Stimulated activated CD4-positive, alpha-beta T cell treated with anti-CD3 and anti-CD28 coated beads, Interleukin-12 subunit alpha, Interleukin-12 subunit beta, amount 100 ng/mL, for 24 hours (primary cell): ENCODE measurements at places on chromosomes 5 and 9.

GRCh38 chr5:158858746-158859145, 241.0 kb downstream of the EBF1 start:
- no peak for DNase-seq

DNA sequence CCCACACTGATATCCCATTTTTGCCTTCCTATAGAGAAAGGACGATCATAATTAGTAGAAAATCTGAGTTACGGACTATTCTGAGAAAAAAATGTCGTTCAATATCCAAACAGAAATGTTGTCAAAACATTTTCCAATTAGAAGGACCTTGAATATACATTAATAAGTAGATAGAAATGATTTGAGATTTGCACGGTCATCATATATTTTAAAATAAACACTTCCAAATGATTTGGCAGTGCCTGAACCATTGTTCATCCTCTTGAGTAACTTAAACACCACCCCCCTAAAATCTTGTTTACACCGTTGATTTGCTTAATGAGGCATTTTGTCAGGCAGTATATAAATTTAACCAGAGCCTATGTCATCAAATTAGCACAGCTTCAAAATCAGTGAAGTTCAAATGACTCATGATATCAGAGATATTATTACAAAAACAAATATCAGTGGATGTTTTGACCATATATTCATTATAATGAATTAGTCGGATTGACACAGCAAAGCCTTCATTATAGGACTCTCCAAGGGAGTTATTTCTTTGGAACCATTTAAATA, 105.0 kb downstream of the ACTL7B start:
- no peak for DNase-seq

GRCh38 chr5:79932510-79933504, 58.3 kb downstream of the MTX3 start:
- DNase-seq: no peak

- no peak for DNase-seq
Observed at GRCh38 chr5:58088941-58089340, 370.9 kb downstream of the PLK2 start.

- DNase-seq: no peak
Observed at GRCh38 chr5:107466233-107466769, 204.4 kb downstream of the EFNA5 start.

- peak; percentile 48 for DNase-seq
Observed at GRCh38 chr5:149367249-149367971, 9.6 kb downstream of the PCYOX1L start.

DNA sequence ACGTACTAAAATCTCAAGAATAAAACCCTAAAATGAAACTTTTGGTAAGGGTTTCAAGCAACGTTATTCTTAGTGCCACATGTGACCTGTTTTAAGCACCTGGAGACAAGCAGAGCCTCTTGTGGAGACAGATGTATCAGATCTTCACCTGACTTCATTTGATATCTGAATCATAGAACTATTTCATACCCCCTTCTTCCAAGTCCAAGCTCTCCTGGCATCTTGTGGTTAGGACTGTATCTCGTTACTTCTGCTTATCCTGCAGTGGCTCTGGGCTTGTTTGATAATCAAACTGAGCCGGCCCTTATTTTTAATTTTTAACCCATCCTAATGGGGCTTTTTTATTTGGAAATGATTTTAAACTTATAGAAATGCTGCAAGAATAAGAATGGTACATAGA, 11.1 kb upstream of the FSD1L start:
- DNase-seq: no peak

GRCh38 chr5:72438141-72438540, 69.1 kb downstream of the ZNF366 start:
- no peak for DNase-seq

GRCh38 chr9:134127065-134127580, 8.8 kb upstream of the WDR5 start:
- DNase-seq: no peak

DNA sequence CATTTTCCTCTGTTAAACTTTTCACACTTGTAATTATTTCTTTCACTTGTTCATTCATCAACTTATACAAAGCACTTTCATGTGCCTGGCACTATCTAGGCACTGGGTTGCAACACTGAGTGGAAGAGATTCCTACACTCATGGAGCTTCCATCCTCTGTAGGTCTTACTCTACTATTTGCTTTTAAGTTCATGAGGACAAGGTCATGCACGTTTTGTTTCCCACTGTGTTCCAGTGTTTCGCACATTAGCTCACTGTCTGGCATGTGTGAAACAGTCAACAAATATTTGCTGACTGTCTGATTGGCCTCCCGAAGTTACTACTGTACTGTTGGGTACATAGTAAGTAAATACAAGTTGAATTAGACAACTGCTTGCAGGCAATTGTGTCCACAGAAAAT, 87.9 kb upstream of the IFNK start:
- DNase-seq: no peak

GRCh38 chr5:63648376-63648775, 313.9 kb downstream of the HTR1A start:
- no peak for DNase-seq

- DNase-seq: no peak
Observed at GRCh38 chr5:139946006-139946405, 97.1 kb downstream of the NRG2 start.

DNA sequence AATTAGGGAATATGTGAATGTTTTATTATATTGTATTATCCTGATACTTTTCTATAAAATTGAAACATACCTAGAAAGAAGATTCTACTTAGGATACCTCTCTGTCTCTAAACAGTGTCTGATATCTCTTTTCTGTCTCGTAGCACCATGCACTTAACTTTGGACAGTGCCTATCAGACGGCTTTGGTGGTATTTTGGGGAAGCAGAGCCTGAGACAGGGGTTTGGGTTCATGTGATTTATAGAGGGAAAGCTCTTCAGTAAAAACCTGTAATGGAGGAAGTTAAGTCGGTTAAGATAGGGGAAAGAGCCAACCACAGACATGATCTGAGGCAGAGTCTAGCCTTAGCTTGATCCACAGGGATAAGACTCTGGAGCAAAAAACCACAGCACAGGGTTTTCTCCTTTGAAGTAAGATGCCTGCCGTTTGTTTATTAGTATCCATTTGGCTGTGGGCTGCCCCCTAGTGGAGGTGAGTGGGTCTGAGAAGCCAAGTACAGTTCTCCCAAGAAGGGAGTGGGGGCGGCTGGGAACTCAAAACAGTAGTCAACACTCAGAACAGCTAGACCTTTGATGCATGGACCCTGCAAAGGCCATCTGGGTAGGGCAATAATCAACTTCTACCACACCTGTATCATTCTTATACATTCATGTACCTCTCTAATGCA, 141.2 kb upstream of the ASTN2 start:
- peak; percentile 34 for DNase-seq

- DNase-seq: no peak
Observed at GRCh38 chr9:117718701-117719100, 14.5 kb downstream of the TLR4 start.

DNA sequence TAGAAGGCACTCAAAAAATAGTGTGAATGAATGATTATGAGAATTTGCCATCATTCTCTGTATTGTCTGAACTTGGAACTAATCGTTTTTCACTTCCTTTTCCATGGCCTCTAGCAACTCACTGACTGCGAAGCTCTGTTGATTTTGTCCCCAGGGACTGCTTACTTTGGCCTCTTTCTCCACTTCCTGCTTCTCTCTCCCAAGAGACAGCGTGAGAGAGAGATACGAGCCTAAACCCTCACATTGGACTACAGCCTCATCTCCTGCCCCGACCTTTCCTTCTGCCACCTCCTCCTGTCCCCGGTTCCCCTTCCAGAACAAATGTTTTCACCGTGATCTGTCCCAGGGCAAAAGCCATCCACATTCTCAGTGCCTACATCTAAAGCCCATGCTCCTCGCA, 300.8 kb upstream of the PANK3 start:
- no peak for DNase-seq

GRCh38 chr5:101284736-101285375, 381.8 kb upstream of the ST8SIA4 start:
- DNase-seq: no peak

DNA sequence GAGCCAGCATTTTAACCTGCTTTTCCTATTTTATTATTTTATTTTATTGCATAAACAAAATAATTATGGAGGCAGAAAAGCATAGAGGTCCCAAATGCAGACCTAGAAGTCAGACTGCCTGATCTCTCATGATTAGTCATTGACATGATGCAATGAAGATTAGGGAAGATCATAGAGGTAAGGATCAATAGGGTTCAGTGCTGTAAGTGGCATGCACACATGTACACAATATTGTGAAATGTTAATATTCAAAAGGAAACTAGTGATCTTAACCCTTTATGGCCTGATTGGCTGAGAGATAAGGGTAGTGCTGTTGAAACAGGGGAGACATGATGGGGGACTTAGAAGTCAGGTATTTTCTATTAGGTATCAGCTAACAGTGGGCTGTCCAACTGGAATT, 1.1 kb upstream of the FRRS1L start:
- no peak for DNase-seq

GRCh38 chr5:127844581-127845021, 141.4 kb downstream of the CCDC192 start:
- no peak for DNase-seq

DNA sequence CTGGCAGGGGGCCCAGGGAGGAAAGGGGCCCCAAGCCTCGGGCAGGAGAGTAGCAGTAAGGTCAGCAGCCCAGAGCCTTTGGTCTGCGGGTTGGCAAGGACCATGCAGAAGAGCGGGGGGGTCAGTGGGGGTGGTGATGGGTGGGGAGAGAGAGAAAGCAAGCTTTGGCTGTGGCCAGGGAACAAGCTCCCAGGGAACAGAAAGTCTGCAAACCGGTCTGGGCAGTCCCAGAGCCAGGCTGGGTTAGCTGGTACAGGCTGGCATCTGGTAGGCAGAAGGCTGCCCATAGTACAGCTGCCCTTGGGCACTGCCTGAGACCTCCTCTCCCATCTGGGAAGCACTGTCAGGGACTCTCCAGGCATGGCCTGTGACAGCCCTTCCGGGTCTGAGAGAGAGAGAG, 10.5 kb upstream of the EPB41L4B start:
- no peak for DNase-seq

GRCh38 chr9:14179449-14179848, 134.5 kb downstream of the NFIB start:
- no peak for DNase-seq

DNA sequence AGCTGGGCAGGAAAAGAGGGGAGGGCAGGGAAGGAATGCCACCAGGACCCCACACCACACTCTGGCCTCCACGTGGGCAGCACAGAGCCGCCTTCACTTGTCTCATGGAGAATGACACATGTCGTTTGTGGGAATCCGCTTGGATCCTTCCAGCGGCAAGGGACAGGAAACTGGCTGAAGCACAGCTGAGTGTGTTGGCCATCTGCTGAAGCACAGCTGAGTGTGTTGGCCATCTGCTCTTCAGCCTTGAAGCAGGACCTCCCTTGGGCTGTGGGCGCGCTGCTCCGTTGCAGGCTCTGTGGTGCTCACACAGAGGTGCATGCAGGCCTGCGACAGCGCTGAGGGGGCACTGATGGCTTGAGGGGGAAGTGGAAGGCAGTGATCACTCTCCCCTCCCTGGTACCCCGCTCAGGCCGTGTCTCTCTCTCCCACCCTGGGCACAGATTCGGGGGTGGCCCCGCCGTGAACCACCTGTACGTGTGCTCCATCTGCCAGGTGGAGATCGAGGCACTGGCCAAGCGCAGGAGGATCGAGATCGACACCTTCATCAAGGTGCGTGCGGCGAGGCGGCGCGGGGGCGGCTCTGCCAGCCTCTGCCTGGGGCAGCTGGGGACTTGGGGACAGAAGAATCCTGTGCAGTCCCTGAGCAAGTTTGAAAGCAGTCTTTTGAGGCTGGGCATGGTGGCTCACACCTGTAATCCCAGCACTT, 40.6 kb downstream of the USP20 start:
- DNase-seq: no peak

- no peak for DNase-seq
Observed at GRCh38 chr5:107601076-107601475, 69.7 kb downstream of the EFNA5 start.

GRCh38 chr9:128412120-128412790, 8.4 kb upstream of the CERCAM start:
- peak; percentile 38 for DNase-seq

DNA sequence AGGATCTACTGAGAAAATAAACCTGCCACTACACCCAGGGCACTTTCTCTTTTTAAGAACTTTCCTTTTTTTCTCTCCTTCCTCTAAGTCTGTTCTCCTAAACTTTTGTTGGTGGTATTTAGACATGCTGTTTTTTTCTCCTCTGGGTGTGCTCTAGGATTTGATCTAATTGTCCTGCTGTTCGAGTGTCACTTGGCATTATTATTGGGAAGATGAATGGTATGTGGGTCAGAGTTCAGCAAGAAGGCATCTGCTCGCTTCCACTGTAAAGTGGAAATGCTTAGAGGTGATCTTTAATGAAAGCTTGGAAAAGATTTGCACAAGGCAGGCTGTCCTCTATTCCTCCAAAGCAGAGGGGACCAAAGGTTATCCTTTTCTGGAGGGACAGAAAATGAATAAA, 1.3 kb upstream of the PLPPR1 start:
- DNase-seq: no peak

- no peak for DNase-seq
Observed at GRCh38 chr5:135372654-135373381, 26.2 kb downstream of the MACROH2A1 start.

DNA sequence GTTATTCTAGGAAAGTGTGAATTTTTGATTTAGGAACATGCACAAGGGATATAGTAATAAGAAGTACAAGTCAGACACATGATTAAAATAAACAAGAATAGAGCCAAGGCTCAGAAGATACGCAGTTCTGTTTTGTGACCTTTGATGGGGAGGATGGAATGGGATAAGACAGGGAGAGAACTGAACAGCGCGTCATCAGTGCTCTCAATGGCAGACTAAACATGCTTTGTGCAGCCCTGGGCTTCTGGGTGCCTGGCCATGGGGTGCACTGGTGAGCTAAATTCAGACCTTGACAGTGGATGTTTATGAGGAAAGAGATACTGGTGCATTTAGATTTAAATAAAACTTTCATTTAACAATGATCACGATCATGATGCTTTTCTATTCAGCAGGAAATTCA, 309.7 kb downstream of the ARHGEF28 start:
- no peak for DNase-seq

DNA sequence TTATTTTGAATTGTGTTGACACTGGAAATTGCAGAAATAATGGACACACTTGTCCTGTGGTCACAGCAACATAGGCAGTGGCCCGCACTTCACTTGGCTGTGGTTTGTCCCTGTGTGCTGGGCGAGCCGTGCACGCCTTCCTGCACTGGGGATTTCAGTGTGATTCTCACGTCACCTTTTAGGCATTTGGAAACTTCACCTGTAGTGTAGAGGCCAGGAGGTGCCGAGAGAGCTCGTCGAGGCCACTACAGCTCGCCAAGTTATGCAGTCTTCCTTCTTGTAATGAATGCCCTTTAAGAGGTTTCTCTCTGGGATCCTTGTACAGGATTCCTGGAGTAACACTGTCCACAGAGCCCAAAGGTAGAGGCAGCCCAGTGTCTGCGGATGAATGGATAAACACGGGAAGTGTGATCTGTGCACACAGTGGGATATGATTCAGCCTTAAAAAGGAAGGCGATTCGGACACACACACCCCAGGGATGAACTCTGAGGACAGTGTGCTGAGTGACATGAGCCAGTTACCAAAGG, 14.7 kb downstream of the TRAF2 start:
- DNase-seq: no peak

DNA sequence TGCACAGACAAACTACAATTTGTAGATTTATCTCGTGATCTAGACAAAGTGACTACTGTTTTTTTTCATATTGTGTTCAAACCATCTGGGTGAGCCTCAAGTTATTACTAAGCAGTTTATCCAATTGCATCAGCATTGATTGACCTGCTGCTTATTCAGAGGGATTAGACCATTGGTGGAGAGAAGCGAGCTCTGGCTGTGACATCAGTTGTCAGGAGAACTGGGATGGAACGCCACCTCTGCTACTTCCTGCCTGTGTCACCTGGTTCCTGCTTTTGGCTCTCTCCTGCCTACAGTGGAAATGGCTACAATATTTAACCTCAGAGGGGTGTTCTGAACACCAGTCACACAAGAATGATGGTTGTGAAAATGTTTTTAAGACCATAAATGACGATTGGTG, 12.1 kb downstream of the NR4A3 start:
- DNase-seq: no peak
